ENCODE measurements at places on chromosomes 16 and 17.

- DNase-seq, result no peak
Measured at GRCh38 chr16:79168321-79168720, 432.2 kb downstream of the MAF start.

GRCh38 chr16:49618955-49619354 lies 237.0 kb downstream of the ZNF423 start:
- DNase-seq, result no peak

DNA sequence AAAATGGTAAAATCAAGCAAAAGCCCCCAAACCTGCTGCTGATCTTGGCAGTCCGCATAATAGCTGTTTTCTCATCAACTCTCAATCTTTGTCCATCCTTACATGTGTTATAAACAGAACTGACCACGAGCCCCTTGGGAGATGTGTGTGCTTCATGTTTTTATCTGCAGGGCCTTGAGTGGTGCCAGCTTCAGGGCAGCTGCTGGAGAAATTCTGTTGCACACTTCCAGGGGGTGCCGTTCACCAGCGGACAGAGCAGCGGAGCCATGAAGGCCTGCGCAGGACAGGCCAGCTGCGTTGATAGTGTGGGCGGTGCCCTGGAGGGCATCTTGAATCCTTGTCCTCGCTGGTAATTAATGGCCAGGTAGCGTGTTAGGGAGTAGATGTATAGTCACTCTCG lies 20.1 kb downstream of the MPRIP start:
- no peak for DNase-seq

DNA sequence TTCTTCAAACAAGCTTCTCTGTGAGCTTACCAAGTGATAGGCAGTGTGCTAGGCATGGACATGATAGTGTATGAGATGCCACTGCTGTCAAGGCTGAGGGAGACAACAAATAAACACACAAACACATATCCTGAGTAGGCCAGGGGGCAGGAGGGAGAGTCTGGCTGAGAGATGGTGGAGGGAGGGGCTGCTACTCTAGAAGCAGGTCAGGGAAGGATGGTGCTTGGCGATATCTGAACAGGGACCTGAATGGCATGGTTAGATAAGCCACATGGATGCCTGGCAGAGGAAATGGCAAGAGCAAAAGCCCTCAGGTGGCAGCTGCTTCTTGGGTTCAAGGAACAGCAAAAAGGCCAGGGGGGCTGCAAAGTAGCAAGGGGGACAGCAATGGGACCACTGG lies 8.6 kb upstream of the CHST6 start:
- no peak for DNase-seq

- no peak for DNase-seq
Measured at GRCh38 chr17:38657824-38658740, 16.7 kb downstream of the EPOP start.

- DNase-seq, result no peak
Measured at GRCh38 chr16:48220891-48221290, 23.2 kb upstream of the LONP2 start.

DNA sequence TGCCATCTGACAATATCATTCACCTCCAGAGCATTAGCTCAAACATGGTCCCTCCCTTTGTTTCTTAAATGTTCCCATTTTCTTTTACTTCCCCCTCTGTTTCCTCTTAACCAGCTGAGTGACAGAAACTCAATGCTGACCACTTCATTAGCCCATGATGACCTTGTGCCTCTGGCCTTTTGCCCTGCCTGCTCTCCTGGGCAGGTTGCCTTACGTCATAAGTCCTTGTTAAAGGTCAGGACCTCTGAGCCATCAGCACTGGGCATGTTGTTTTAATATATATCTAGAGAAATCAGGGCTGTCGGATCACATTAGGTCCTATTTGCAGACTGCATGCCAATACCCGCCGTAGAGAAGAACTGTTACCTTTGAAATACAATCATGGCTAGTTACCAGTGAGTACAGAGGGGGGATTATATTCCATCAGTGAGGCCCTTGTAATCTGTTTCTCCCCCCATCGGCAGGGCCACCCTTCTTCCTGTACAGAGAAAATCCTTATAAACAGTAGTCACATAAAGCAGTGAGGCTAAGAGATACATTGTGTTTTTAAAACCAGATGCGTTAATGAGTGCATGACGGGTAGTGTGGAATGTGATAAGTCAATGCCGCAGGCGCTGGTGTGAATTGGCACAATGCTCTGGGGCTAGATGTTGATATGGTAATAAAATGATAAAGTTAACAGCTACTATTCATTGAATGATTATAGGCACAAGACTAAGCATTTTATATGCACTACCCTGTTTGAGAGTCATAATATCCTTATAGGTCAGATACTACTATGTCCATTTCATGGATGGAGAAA lies 94.3 kb upstream of the ZFHX3 start:
- DNase-seq, result no peak

GRCh38 chr17:80798595-80799537 lies 192.8 kb upstream of the CHMP6 start:
- no peak for DNase-seq

- DNase-seq, result no peak
Measured at GRCh38 chr17:73493956-73494926, 150.0 kb downstream of the SDK2 start.

- no peak for DNase-seq
Measured at GRCh38 chr16:17408955-17409441, 61.8 kb downstream of the XYLT1 start.

GRCh38 chr16:82628088-82628423 lies 1.3 kb downstream of the CDH13 start:
- no peak for DNase-seq

DNA sequence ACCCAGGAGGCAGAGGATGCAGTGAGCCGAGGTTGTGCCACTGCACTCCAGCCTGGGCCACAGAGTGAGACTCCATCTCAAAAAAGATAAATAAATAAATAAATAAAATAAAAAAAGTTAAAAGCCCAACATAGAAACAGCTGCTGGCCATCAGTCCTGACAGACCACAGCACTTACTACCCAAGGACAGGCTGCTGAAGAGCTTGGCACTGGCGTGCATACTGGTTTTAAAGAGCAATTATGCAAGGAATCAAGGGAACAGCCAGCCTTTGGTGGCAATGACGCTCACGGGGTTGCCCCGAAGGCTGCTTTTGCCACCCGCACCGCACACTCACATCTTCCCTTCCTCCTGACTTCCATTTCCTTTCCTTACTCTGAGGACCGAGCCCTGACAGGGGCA lies 4.2 kb downstream of the PLD6 start:
- no peak for DNase-seq

Measured in stimulated activated effector memory CD8-positive, alpha-beta T cell treated with anti-CD3 and anti-CD28 coated beads, Interleukin-12 subunit alpha, Interleukin-12 subunit beta, amount 100 ng/mL, for 72 hours (primary cell).